ENCODE measurements at places on chromosomes 12 and 14.

DNA sequence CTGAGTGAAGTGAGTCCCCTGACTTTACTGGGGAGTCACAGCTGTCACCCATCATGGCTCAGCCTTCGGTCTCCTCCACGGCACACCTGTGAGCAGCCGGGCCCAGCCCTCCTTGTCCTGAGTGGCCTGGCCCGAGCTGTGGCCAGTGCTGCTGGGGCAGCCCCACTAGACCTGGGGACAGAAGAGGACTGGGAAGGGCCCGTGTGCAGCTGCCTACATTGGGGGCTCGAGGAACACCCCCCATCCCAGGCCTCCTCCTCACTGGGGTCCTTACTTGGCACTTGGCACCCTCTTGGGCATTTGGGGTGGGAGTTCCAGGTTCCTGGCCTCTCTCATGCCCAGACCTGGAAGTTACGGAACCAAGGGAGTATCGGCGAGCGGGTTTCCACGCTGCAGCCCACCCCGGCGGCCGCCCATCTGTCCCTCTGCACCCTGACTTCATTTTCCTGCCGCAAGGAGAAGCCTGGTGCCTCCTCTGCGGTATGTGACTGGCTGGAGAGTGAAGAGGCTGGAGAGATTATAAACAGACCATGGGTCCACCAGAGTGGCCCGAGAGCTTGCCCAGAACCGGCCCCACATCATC is 179.7 kb downstream of the KIF26A start:
- DNase-seq, result no peak

DNA sequence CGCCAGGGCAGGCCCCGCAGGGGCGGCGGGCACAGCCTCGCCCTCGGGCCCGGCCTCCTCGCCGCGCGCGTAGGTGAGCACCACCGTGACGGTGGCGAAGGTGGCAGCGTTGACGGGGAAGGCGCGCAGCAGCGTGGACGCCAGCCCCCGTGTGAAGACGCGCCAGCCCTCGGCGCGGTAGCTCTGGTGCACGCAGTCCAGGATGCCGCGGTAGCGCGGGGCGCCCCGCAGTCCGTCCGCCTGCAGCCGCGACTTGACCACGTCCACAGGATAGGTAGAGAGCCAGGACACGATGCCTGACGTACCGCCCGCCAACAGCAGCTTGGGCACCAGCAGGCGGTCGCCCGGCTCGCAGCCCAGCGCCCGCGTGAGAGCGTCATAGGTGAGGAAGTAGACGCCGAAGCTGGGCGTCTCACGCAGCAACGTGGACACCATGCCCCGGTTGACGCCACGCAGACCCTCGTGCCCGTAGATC is 13.9 kb downstream of the SLC25A29 start:
- DNase-seq, result no peak

DNA sequence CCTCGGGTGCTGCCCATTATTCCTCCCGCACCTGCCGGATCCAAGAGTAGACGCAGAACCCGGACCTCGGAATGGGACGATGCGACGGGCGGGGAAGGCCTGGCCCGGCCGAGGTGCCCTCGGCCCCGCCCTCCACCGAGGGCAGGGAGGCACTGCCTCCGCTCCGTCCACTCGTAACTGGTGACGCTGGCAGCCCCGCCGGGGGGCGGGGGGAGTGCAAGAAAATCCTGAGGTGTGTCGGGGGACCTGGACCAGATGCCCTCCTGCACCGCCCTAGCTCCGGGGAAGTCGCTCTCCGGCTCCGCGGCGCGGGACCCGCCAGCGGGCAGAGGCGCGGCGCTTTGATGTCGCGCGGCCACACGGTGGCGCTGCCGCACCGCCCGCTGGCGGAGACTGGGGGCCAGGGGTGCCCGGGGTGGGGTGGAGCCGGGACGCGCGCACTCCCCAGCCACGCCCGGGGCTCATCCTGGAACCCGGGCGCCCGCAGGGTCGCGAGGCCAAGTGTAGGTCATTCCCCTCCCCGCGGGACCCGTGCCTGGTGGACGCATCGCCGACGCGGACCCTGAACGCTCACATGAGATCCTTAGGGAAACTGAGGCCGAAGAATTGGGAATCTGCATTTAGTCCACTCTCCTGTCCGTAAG is 202.8 kb downstream of the TTC8 start:
- peak; percentile 16 for DNase-seq

DNA sequence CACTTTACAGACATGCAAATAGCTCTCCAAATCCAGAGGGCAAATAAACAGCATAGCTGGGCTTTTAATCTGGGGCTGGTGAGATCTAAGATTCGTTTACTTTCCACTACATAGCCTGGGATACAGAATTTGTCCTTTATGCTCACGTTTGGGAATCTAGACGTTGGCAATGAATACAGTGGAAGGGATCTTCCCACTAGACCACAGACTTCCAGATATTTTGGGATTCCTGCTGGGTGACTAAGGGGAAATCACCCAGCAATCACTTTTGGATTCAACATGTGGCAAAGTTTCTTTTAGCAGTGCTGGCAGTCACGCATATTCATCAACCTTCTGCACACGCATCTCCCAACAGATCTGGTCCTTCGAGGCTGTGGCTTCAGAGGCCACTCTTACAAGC is 23.5 kb downstream of the APPL2 start:
- no peak for DNase-seq

GRCh38 chr14:60101786-60102185 is 10.1 kb downstream of the PCNX4 start:
- DNase-seq, result no peak

- DNase-seq, result no peak
These were observed 361.5 kb downstream of the EGLN3 start for GRCh38 chr14:33589334-33589733.

DNA sequence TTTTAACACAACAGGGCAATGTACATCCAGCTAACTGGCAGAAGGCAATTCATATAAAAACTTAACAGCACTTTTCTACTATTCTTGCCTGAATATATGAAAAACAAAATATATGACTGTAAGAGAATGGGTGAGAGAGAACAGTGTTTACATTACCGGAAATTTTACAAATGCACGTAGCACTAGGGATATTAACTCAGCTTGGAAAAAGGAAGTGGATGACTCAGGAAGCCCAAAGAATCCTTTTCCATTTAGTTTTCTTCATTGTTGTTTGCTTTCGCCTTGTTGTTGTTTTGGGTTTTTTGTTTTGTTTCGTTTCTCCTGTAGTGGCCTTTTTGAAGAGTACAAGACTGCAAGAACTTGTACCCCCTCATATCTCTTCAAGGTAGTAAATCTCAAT is 295.5 kb downstream of the EGLN3 start:
- DNase-seq, result no peak

DNA sequence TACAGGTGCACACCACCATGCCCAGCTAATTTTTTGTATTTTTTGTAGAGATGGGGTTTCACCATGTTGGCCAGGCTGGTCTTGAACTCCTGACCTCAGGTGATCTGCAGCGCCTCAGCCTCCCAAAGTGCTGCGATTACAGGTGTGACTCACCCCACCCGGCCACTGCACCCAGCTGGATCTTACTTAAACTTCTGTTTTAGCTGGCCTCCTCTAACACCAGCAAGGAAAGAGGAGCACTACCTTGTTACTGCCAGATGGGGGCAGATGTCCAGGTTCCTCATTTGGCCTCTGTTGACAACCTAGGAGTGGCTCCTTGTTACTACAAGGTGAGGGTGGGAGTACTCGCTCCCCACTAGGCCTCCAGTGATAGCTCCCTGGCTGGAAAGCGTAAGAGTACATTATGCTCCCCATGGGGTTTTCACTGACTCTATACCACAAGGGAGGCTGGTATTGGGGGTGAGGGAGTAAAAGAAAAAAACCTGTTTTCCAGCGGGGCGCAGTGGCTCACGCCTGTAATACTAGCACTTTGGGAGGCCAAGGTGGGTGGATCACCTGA is 13.2 kb upstream of the ARF6 start:
- no peak for DNase-seq

Data from activated CD4-positive, CD25-positive, alpha-beta regulatory T cell treated with anti-CD3 and anti-CD28 coated beads, Interleukin-2, amount 50 U/mL, for 16 hours (primary cell).